ENCODE measurements at places on chromosomes 2 and 18.

DNA sequence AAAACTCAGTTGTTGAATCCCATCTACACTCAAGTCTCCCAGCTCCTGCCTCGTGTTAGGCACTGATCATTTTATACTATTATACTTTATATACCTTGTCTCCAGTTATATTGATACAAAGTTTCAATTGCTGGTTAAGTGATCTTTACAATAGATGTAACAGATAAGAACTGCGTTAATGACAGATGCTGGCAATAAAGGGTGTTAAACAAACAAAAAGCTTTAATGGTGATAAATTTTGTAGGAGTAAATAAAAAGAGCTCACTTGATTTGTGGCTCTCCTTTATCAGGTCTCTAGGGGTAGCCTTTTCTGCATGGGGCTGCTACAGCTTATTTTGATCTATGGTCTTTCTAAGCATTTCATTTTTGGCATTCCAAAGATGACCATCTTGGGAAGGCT lies 106.9 kb upstream of the GAREM1 start:
- no peak for DNase-seq

- DNase-seq, result no peak
These were observed 3.6 kb downstream of the ITM2C start for GRCh38 chr2:230868161-230868946.

DNA sequence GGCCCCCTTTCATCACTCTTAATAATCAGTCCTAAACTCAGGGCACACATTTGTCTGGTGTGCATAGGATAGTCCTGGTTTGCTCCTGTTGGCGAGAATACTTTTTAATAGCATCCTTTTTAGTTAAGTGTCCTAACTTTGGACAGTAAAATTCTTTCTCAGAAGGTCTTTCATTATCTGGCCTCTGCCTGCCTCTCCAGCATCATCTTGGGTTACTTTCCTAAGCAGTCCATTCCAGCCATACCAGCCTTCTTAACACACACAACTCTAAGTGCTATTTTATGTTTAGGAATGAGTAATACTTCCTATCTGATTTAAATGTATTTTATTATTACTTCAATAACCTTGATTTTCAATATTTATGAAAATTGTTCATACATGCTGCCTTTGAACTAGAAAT lies 151.0 kb downstream of the ACOXL start:
- DNase-seq, result peak; percentile 3

- DNase-seq, result no peak
These were observed 71.4 kb upstream of the ITGB6 start for GRCh38 chr2:160271171-160272086.

GRCh38 chr2:187117483-187117882 lies 268.5 kb upstream of the ZSWIM2 start:
- no peak for DNase-seq

DNA sequence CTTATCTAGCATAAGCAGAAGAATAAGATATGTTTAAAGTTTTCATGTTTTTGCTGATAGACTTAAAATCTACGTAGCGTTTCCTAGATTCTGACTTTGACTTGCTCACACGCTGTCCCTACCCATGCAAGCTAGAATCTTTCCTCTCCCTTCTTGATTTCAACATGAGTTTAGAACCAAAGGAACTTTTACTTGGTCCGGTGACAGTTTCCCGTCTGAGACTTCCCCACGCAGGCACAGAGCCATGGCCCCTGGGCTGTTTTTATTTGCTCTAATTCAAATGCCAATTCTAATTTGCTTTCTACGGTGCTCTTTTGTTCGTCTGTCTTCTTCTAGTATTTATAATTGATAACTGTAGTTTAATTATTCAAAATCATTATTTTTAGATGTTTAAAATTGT lies 467.7 kb downstream of the PARD3B start:
- DNase-seq, result no peak

DNA sequence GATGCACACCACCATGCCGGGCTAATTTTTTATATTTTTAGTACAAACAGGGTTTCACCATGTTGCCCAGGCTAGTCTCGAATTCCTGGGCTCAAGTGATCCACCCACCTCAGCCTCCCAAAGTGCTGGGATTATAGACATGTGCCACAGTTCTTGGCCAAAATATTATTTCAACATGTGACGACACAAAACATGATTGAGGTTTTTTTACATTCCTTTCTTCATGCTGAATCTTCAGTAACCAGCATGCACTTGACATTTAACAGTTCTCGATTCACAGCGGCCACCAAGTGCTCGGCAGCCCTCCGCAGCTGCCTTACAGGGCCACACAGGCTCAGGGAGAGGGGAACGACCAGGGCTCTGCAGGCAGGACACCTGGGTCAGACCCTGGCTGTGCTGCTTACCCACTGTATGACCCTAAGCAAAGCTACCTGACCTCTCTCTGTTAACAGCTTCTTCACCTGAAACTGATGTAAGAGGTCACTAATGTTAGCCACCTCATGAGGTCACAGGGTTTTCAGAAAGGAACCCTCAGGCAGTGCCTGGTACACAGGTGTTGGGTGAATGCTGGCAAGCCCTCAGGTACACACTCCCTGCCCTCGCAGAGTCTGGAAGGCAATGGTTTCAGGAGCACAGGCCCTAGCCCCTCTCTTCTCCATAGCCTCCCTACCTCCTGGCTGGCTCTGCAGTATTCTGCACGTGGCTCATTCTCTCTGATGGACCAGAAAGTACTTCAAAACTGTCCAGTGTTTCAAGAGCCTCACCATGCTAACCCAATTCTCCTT lies 25.7 kb downstream of the TUBB6 start:
- no peak for DNase-seq

DNA sequence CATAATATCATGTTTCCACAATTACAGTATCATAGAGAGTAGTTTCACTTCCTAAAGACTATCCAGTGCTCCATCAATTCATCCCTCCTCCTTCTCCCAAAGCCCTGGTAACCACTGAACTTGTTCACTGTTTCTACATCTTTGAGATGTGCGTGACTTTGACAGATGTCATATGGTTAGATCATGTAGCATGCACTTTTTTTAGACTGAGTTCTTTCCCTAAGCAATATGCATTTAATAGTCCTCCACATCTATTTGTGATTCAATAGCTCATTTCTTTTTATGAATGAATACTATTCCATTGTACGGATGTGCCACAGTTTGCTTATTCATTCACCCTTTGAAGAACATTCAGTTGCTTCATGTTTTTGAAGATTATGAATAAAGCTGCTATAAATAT lies 560.4 kb upstream of the LRRTM4 start:
- no peak for DNase-seq

GRCh38 chr2:104716061-104716460 lies 137.9 kb upstream of the POU3F3 start:
- no peak for DNase-seq

GRCh38 chr18:68735483-68736343 lies 20.8 kb upstream of the TMX3 start:
- peak; percentile 63 for DNase-seq

DNA sequence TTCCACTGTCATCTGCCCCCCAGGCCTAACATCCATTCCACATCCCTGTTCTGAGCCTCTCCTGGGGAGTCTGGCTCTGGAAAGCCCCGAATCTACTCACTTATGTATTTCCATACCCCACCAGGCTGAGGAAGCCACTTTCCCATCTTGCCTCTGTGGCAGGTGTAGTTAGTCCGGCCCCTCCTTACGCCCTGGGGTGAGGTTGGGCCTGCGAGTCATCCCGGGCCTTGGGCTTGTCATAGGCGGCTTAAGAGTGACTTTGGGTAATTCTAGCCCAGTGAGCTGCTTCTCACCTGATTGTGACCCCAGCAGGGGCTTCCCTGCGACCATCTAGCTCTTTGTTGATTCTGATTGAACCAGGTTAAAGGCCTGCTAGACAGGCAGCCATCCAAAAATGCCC lies 21.1 kb downstream of the PCARE start:
- DNase-seq, result no peak

- no peak for DNase-seq
These were observed 501.5 kb upstream of the CELF4 start for GRCh38 chr18:38067086-38067485.

DNA sequence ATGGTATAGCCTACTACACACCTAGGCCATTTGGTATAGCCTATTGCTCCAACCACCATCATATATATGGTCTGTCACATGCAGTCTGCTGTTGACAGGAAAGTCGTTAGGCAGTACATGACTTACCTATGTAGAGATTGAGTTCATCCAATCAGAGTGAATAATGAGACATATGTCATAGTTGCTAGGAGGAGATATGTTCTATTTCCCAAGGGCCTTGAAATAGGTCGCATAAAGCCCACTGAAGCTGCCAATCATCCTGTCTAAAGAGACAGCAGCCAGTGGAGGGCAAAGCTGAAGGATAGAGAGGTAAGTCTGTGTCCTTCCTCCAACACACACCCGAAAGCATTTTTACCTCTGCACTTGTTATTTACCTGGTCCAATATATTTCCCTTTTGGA lies 263.4 kb downstream of the PTPRM start:
- no peak for DNase-seq

DNA sequence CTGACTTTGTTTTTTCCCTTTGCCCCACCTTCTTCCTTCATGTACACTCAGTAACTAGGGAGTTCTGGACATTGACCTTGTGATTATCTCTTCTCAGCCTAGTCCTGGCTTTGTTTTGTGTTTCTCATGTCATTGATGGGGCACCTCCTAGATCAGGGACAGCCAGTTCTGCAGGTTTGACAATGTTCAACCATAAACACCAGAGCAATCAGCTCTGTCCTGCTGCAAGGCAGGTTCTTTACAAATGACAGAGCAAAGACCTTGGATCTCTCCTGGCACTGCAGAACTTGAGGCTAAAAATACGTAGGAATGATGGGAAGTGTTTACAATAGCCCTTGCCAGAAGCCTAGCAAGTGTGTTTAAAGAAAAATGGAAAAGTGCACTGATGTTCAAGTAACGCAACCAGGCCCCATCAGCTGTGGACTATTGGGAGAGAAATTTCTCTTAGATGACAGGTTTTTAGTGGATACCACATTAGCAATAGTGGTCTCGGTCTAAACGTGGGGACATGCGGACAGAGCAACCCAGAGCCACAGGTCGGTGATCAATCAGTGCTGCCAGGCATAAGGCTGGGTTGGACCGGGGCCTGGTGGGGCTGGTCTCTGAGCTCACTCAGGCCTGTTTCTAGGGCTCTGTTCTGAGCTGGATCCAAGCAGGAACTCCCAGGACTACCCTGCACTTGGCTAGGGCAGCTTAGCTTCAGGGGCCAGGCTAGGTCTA lies 76.8 kb downstream of the SOWAHC start:
- no peak for DNase-seq

Data from stromal cell of bone marrow (primary cell).